ENCODE measurements at places on chromosomes 5 and 9. TPM values are rescaled to one million over a fixed set of nuclear protein-coding genes. Genes with fewer than 3 reads are reported as not detected.

Gene ENHO
- 0.32 TPM for total RNA-seq

Gene DDX4
- total RNA-seq: not detected

Gene CD180
- total RNA-seq: 0.73 TPM

Gene MTX3
- 21.0 TPM for total RNA-seq

Gene FRMPD1
- total RNA-seq: not detected

Gene ZBTB26
- total RNA-seq: 6.0 TPM

Gene FSTL4
- not detected for total RNA-seq

All from T-cell (primary cell).